Glutamatergic neuron (in vitro differentiated cells): ENCODE measurements at places on chromosomes 7 and 10.

GRCh38 chr7:71132377-71133231 is 660 bp downstream of the GALNT17 start:
- DNase-seq = peak; percentile 61

DNA sequence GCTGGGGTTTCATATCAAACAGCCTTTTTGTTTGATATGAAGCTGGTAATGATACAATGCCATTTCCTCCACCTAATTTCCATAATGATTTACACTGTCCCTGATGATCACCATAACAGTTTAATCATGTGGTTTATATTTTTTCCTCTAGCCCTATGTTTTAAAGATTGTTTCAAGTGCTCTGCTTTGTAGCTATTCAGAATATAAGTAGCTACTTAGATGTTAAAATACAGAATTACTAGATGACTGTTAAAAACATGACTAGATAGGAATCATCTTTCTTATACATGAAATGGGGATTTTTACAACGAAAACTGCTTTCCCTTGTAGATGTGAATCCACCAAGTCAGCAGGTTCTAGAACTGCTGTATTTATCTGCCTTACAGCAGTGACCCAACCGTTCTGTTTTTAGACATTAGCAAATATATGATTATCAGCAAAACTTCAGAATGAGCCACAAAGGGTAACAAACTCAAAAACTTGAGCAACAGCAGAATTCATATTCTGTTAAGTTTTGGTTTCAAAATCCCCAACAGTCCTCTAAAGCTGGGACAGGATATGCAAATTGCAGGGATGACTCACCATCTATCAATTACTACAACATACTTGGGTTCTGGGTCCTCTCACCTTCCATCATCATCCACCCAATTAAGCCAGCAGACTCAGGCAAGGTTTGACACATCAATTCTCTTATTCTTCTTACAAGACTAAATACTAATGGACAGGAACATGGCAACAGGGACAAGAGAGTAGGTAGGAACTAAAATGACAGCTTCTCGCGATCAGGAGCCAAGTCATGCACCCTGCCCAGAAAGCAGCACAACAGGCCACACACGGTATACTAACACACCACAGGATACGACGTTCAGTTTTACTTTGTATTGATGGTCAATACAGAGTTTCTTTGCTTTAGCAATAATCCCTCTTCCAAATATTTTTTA is 83.9 kb downstream of the PIP4K2A start:
- no peak for DNase-seq

- no peak for DNase-seq
Measured at GRCh38 chr10:22825841-22826240, 102.0 kb upstream of the ARMC3 start.

DNA sequence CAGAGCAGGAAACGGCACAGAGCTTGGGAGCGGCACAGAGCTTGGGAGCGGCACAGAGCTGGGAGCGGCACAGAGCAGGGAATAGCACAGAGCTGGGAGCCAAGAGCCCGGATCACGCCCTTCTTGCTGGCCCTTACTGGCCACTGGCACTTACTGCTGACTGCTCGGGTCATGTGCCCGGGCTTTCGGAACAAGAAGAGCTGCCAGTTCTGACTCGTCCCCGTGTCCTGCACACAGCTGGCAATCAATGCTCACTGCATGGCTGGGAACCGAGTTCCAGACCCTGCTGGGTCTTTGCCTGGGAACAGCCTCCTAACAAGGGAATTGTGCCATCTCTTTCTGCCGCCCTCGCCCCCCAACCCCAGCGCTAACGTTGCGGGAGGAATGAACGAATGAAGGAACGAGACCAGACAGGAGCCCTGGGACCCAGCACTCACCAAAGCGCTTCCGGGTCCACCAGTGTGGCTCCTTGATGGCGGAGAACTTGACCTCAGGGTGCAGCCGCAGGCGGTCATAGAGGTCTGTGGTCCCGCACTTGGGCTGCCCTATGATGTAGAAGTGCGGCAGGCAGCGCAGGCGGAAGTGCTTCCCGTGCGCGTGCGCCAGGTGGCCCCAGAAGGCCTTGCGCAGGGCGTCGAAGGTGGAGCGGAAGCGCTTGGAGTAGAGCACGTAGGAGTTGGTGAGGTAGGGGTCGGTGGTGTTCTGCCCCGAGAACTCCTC is 49.1 kb downstream of the CHST15 start:
- DNase-seq = no peak

GRCh38 chr7:112212571-112212970 is 6.1 kb downstream of the ZNF277 start:
- DNase-seq = no peak

DNA sequence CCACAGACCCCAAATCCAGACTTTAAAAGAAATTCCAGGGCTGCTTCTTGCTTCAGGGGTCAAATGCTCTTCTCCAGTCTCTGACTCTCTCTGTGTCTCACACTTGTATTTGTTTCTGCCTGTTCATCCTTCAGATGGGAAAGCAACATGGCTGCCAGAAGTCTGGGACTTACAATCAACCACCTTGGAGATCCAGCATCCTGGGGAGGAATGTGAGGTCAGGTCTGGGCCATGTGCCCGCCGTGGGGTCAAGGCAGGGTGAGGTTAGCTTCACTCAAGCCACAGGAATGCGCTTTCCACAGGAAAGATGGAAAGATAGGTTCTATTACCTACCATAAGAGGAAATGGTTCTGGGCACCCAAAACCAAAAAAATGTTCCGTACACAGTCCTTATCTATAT is 34.3 kb upstream of the NPVF start:
- no peak for DNase-seq

DNA sequence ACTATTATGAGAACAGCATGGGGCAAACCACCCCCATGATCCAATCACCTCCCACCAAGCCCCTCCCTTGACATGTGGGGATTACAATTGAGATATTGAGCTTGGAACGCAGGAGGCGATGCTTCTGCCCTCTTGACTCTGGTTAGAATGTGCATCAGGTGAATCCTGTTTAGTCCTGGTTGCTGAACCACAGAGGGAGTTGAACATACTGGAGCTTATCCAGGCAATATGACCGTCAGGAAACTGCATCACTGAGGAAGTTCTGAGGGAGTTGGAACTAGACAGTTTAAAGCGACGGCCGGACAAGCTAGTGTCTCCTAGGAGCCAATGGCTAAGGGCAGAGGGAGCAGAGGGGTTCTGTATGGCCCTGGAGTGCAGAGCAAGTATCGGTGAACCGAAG is 31.8 kb upstream of the GARS1 start:
- no peak for DNase-seq

DNA sequence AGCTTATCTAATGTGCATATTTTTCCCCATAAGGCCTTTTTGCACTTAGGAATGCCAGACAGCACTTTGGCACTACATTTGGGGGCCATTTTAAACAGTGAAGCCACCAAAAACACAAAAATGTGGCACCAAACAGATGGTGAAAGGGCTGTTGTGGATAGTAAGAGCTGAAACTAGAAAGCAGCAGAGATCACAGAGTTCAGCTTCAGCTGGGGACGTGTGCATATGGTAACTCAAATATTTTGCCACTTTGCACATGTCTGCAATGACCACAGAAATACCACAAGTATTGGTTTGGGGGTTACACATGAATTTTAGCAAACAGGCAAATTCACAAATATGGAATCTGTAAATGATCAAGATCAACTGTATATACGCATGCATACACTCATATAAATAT is 72.8 kb downstream of the PODXL start:
- DNase-seq = no peak
